Endothelial cell (in vitro differentiated cells): ENCODE measurements at places on chromosomes 4 and X.
A peak's percentile ranks its signal among the peaks of the same experiment; 100 is the strongest.

GRCh38 chrX:1242891-1243402, 25.7 kb upstream of the CSF2RA start:
- H3K27me3 ChIP-seq = no peaks in the 10 kb centered on the region
- no peak overlapping the region for H3K4me3 ChIP-seq
- no peak overlapping the region for H3K27ac ChIP-seq
- DNase-seq = no peak

DNA sequence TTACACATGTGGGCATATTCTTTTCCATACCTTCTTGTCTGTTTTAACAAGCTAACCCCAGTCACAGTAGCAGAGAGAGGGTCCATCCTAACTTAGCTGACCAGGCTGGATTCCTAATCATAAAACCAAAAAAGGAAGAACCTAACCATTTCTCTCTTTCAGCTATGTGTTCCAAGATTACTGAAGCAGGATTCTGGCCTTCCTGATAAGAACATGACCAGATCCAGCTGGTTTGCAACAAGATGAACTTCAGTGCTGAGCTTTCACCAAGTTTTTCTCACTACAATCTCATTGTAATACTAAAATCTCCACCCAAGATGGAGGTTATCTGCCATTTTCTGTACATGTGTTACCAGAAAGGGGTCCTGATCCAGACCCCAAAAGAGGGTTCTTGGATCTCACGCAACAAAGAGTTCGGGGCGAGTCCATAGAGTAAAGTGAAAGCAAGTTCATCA, 20.4 kb upstream of the UBA6 start:
- no peak for DNase-seq
- peaks cover 5% of the 10 kb centered on the region for H3K27me3 ChIP-seq
- peaks cover 12% of the 10 kb centered on the region for H3K36me3 ChIP-seq
- H3K27ac ChIP-seq = peak overlapping the region; percentile 81

- peak overlapping the region; percentile 79 for H3K27ac ChIP-seq
- peaks cover 6% of the 10 kb centered on the region for H3K27me3 ChIP-seq
- peak overlapping the region; percentile 93 for H3K4me3 ChIP-seq
- H3K36me3 ChIP-seq = no peaks in the 10 kb centered on the region
- H3K4me1 ChIP-seq = peaks cover 4% of the 10 kb centered on the region
- DNase-seq = no peak
These were observed 178.5 kb downstream of the CBR4 start for GRCh38 chr4:168831585-168831918.

DNA sequence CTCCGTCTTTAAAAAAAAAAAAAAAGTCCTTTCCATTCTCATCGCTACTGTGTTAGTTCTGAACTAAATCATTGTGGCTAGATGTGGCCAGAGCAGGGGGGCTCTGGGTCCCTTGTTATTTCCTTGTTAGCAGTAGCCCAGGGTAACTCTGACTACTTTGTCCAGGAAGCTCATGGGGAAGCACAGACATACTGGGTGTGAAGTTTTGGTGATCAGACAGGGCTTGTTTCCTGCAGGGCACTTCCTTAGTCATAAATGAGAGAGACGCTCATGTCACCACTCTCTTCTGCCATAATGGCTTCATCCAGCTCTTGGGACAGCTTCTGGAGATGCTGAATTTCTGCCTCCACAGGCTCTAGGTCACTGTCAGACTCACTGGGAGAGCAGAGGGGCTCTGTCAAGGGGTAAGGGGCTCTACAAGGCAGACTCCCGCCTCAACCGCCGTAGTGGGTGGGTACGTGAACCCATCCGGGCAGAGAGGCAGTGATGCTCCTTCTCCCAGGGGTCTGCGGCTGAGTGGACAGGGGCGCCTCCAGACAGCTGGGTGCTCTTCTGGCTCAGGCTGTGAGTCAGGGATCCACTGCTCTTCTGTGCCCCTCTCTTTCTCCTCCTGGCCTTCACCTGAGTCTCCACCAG, 12.9 kb downstream of the STIM2 start:
- peaks cover 23% of the 10 kb centered on the region for H3K36me3 ChIP-seq
- peaks cover 4% of the 10 kb centered on the region for H3K27me3 ChIP-seq

DNA sequence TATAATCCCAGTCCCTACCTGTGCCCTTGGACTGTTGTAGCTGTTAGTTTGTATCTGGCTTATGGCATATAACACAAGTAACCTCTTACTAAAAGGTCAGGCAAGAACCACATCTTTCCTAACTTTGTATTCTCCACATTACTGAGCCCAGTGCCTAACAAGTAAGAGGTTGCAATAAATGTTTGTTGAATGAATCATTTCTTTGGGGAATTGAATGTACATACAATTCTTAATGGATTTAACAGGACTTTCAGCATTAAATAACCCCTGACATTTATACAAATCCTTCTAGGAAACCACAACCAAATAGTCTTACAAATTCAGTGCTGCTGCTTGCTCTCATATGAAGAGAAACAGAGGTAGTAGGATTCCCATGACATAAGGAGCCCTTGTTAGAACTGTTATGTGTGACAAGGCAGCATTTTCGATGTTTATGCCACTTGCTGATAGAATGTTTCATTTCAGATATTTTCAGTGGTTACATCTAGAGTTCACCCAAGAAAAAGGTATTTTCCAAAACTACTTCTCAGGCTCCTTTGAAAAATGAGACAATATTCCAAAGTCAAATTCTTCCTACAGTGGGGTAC, 62.0 kb downstream of the MBNL3 start:
- no peak overlapping the region for H3K27ac ChIP-seq
- no peak overlapping the region for H3K4me3 ChIP-seq
- H3K36me3 ChIP-seq = no peaks in the 10 kb centered on the region

DNA sequence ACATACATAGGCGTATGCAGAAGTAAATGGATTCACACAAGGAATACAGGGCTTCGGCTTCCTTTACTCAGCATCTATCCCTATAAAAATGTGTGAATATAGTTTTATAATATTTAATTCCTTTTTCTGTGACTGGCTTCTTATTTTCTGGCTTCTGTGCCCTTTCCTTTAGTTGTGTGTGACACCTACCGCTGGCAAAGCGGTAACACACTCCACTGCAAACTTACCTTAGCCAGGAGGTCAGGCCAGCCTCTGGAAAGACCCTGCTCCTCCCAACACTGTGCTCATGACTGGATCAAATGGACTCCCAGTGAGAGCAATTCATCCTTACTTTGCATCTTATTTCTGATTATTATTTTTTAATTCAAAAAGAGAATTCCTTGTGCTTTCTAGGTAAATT, 244.2 kb downstream of the ANK2 start:
- no peak overlapping the region for H3K4me3 ChIP-seq
- no peaks in the 10 kb centered on the region for H3K36me3 ChIP-seq
- H3K4me1 ChIP-seq = no peaks in the 10 kb centered on the region
- H3K27ac ChIP-seq = no peak overlapping the region
- no peak for DNase-seq
- H3K27me3 ChIP-seq = peaks cover 2% of the 10 kb centered on the region

DNA sequence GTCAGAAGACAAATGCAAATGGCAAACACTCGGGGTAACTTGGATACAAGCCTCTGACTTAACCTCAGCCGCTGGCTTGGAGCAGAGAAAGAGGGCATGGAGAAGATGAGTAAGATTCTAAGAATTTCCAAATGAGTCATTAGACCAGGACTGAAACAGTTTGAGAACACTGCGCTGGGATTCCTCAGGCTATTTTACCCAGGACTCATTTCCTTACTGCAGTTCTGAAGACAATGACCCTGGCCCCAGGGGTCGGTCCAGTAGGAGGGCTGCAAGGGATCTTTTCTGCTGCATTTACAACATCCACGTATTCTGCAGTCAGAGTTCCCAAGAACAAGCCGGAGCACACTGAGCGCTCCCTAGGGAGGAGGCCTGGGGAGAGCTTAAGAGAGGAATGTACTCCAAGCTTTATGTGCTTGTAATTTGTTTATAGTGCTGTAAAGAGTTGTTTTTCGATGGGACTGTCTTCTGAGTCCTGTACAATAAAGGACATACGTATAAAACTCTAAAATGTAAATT, 27.3 kb upstream of the SORBS2 start:
- H3K27ac ChIP-seq = no peak overlapping the region
- DNase-seq = peak; percentile 17
- H3K36me3 ChIP-seq = no peaks in the 10 kb centered on the region
- H3K4me3 ChIP-seq = no peak overlapping the region

GRCh38 chr4:96766359-96766758, 926.5 kb downstream of the PDHA2 start:
- no peaks in the 10 kb centered on the region for H3K4me1 ChIP-seq
- peaks cover 3% of the 10 kb centered on the region for H3K27me3 ChIP-seq
- DNase-seq = no peak
- no peaks in the 10 kb centered on the region for H3K36me3 ChIP-seq
- H3K4me3 ChIP-seq = no peak overlapping the region

DNA sequence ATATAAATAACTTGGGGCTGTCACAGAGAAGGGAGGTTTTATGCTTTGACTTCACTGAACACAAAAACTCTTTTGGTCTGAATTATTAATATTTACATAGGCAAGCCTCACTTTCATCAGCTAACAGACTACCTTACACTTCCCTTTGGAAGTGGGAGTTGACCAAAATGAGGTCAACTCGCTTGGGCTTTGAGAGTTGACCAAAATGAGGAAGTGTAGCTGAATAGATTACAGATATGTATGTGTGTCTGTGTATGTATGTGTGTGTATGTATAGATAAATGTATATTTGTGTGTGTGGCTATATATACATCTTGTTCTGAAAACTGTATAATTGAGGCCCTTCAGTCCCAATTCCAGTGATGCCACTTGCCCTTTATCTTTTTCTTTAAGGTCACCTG, 113.3 kb upstream of the IL13RA1 start:
- no peak overlapping the region for H3K4me3 ChIP-seq
- no peaks in the 10 kb centered on the region for H3K4me1 ChIP-seq
- H3K36me3 ChIP-seq = no peaks in the 10 kb centered on the region
- DNase-seq = no peak
- no peaks in the 10 kb centered on the region for H3K27me3 ChIP-seq
- no peak overlapping the region for H3K27ac ChIP-seq

DNA sequence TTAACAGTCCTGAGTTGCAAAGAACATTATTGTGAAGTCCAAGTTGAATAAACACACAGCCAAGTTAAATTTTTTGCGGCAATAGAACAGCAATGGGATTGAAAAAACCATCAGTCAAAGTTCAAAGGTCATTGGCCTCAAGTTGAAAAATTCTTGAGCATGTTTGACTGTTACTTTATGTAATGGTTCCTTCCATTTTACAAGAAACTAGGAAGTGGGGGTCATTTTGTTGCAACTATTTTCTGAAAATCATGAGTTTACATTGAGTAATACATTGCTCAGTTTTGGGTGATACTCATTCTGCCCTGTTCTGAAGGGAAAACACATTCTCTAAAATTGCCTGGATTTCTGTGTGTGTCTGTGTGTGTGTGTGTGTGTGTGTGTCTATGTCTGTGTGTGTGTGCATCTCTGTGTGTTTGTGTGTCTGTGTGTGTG, 5.2 kb upstream of the IRF2 start:
- no peak overlapping the region for H3K4me3 ChIP-seq
- H3K4me1 ChIP-seq = peaks cover 25% of the 10 kb centered on the region
- no peak overlapping the region for H3K27ac ChIP-seq
- H3K36me3 ChIP-seq = peaks cover 13% of the 10 kb centered on the region
- no peak for DNase-seq

DNA sequence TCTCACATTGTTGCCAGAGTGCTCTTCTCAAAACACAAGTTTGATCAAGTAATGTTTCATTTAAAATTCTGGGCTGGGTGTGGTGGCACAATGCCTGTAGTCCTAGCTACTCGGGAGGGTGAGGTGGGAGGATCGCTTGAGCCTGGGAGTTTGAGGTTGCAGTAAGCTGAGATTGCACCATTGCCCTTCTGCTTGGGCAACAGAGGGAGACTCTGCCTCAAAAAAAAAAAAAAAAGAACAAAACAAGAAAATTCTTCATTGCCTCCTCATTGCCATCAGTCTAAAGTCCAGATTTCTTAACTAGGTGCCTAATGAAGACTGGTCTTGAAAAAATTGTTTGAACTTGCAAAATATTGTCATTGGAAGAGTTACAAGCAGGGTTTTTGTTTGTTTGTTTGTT, 120.1 kb downstream of the MFAP3L start:
- no peak for DNase-seq
- no peaks in the 10 kb centered on the region for H3K4me1 ChIP-seq
- H3K27me3 ChIP-seq = peaks cover 6% of the 10 kb centered on the region
- no peak overlapping the region for H3K27ac ChIP-seq

DNA sequence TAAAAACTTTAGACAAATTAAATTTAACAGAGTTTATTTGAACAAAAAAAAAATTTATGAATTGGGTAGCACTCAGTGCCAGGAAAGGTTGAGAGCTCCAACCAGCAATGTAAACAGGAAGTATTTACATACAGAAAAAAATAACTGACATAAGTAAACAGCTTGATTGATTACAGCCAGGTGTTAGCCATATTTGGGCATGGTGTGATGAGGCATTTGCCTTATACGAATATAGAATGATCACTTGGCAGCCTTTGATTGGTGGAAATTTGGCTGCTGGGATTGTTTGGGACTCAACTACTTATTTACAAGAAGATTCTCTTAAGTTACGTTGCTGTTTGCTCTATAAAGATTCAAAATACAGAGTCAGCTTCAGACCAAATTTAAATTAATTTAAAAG, 172.0 kb downstream of the ADAM29 start:
- no peaks in the 10 kb centered on the region for H3K4me1 ChIP-seq
- no peak overlapping the region for H3K4me3 ChIP-seq
- H3K27me3 ChIP-seq = no peaks in the 10 kb centered on the region
- no peak for DNase-seq
- H3K36me3 ChIP-seq = peaks cover 3% of the 10 kb centered on the region

DNA sequence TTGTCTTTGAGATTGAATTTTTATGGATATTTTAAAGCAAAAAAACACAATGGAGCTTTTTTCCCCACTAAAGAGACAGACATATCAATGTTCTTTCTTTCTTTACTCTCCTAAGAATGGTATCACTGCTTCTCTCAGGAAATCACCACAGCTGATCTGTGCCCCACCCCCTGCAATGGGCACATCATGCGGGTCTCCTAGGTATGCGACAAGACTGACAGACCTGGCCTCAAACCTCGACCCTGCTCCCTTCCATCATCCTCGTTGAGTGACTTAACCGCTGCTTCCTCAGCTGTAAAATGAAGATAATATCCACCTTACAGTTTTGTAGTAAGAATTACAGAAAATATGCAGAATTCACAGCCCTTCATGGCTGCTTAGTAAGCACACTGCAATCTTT, 58.3 kb downstream of the LEF1 start:
- H3K36me3 ChIP-seq = no peaks in the 10 kb centered on the region
- peaks cover 9% of the 10 kb centered on the region for H3K4me1 ChIP-seq
